ENCODE measurements at places on chromosomes 12 and 14.

DNA sequence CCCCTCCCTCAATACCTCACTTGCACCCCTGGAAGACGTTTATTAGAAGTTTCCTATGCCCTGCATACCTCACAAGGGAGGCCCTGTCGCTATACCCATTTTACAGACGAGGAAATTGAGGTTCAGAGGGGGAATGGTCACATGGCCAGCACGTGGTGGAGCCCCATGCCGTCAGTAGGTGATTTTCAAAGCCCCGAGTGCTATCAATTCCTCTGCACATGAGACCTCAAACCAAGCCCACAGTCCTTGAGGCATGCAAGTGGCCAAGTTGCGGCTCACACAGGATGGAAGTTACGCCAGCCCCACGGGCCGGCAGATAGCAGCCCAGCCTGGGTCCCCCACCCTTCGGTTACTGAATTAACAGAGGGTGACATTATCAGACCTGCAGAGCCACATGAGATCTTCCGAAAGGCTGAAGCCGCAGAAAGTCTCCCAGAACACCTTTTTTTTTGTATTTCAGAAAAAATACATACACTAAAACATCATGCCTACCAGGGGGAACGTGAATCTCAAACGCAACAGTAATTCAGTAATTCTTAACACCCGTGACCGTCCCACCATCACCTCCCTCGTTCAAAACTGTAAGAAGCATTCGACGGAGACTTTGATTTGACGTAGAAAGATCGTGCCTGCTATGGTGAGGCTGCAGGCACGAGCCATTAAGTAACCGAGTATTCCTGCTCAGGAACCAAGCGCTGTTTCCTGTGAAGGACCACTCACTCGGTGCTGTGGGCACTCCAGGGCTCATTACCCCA, 129.0 kb downstream of the RFLNA start:
- peak; percentile 76 for DNase-seq

GRCh38 chr14:63853831-63854293, 1.1 kb downstream of the SYNE2 start:
- DNase-seq, result peak; percentile 42

- DNase-seq, result no peak
Measured at GRCh38 chr12:51082561-51083125, 753 bp downstream of the CSRNP2 start.

- DNase-seq, result no peak
Measured at GRCh38 chr14:89549381-89550125, 132.5 kb upstream of the FOXN3 start.

- no peak for DNase-seq
Measured at GRCh38 chr12:115375186-115375991, 691.4 kb upstream of the TBX3 start.

DNA sequence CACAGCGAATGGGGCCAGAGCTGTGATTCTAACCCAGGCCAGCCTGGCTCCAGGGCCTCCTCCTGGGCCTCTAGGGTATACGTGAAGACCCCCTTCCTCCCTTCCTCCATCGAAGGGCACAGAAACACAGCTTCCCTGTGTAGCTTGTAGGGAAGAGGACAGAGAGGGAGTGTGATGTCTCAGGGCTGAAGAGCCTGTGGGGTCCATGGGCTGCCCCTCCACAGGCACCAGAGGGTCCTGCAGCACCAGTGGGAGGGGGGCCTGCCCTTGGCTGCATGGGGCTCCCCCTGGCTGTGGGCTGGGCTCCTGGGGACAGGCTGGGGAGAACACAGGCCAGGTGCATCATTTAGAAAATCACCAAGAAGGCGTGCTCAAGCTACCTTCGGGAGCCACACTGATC, 178.5 kb downstream of the CALM1 start:
- DNase-seq, result no peak

- DNase-seq, result no peak
Measured at GRCh38 chr12:116759783-116760621, 21.9 kb downstream of the RNFT2 start.

DNA sequence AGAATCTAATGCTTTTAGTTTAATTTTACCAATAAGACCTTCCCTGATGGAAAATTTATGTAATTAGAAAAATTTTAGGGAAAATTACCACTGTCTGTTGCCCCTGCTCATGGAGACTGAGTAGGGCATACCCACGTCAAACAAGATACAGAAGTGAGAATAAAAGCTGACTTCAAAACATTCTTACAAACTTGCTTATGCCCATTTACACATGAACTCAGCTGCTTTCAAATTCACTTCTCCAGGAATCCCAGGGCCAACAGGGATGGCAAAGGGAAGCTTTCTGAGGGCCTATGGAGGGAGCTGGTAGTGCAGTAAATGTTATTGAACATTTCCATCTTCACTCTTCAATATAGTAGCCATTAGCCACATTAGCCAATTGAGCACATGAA, 4.8 kb upstream of the NINJ2 start:
- DNase-seq, result no peak

DNA sequence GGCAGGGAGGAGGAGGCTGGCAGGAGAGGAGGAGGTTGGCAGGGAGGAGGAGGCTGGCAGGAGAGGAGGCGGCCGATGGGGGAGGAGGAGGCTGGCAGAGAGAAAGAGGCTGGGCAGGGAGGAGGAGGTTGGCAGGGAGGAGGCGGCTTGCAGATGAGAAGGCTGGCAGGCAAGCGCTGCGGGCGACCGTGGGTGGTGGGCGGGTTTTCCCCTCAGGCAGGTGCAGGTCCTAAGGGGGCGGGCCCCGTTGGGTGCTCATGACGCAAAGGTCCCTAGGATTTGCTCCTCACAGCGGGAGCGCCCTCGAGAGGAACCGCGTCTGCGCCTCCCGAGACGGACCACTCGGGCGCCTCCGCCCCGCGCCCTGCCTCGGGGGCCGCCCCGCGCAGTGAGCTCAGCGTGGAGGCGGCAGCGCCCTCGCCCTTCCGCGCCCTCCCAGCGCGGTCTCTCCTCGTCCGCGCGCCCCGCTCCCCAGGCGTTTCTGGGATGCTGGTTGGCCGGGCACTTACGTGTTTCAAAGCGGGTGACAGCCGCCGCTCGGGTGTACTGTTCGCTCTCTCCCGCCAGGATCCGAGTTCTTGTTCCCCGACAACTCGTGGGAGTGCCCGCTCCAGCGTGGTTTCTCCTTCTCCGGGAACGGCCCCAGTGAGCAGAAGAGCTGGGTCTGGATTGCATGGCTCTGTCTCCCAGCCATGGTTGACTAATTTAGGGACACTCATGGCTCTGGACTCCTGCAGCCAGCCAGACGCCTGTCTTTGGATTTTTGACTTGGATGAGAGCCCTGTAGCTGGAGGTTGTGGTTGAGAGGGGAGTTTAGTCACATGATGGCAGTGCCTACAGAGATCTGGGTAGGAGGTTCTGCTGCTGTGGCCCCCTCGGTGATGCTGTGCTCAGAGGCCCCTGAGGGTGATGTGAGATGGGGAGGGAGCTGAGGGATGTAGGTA, 64.1 kb upstream of the PPP4R3A start:
- DNase-seq, result no peak

Data from NK-92 treated with Interleukin-12 subunit alpha and Interleukin-12 subunit beta, amount 100 ng/mL, for 24 hours (cell line).